CD4-positive, CD25-positive, alpha-beta regulatory T cell (primary cell): ENCODE measurements at places on chromosomes 4 and X. TPM values are rescaled to one million over a fixed set of nuclear protein-coding genes. Genes with fewer than 3 reads are reported as not detected.
A peak's percentile ranks its signal among the peaks of the same experiment; 100 is the strongest.

The GPRIN3 gene
- total RNA-seq = 78.9 TPM

The SCD5 gene
- total RNA-seq = 0.12 TPM

The CFP gene
- 13.9 TPM for total RNA-seq

The GAGE2A gene
- total RNA-seq = not detected

The AVPR2 gene
- not detected for total RNA-seq

The PDE5A gene
- total RNA-seq = 4.9 TPM

The ZBTB33 gene
- total RNA-seq = 24.5 TPM

The VEGFD gene
- not detected for total RNA-seq

The TREX2 gene
- 3.8 TPM for total RNA-seq

The PJA1 gene
- total RNA-seq = 20.2 TPM

The MAGEA10 gene
- total RNA-seq = not detected

The INPP4B gene
- total RNA-seq = 89.4 TPM

The CDKL2 gene
- total RNA-seq = 0.30 TPM

The CPZ gene
- not detected for total RNA-seq

The PIGA gene
- total RNA-seq = 119 TPM

The ANK2 gene
- total RNA-seq = not detected

The MGARP gene
- total RNA-seq = 0.49 TPM

The COX7B gene
- total RNA-seq = 110 TPM

The RAB9B gene
- total RNA-seq = 0.22 TPM

- no peaks in the 10 kb centered on the region for H3K4me1 ChIP-seq
- DNase-seq = peak; percentile 42
- H3K36me3 ChIP-seq = no peaks in the 10 kb centered on the region
- H3K27me3 ChIP-seq = no peaks in the 10 kb centered on the region
- H3K4me3 ChIP-seq = no peak overlapping the region
Measured at GRCh38 chrX:63506320-63506719, 155.2 kb upstream of the SPIN4 start.

DNA sequence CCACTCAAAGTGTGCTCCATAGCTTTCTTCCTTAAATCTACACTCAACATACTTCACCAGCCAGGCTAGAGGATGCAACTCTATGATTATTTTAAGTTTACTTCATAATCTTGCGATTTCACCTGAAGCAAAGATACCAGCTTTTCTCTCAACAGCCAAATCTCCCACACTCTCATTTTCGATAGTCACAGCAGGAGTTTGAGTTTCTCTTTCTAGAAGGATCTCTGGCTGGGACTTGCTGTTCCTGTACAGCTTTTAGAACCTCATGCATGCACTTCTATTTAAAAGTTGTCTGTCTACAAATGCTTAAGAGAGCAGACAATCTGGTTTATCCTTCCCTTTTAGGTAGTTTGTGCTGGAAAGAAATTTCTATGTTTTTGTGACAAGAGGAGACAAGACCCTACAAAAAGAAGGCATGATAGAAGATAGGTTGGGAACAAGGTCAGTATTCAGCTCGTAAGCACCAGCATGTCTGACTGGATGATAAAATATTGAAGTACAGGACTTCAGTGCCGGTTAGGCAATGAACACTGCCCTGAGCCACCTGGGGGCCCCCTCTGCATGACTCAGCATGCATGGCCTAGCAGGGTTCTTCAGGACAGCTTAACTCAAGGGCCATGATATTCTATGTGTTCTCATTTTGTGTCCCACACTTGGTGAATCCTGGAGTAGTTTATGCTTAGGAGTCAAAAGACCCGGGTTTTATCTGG is 65.6 kb downstream of the ATXN3L start:
- no peaks in the 10 kb centered on the region for H3K27me3 ChIP-seq
- no peak for DNase-seq
- H3K4me1 ChIP-seq = no peaks in the 10 kb centered on the region
- no peaks in the 10 kb centered on the region for H3K36me3 ChIP-seq
- H3K4me3 ChIP-seq = no peak overlapping the region

GRCh38 chr4:38503689-38504395 is 160.2 kb upstream of the KLF3 start:
- H3K4me3 ChIP-seq = no peak overlapping the region
- H3K4me1 ChIP-seq = peaks cover 13% of the 10 kb centered on the region
- H3K36me3 ChIP-seq = no peaks in the 10 kb centered on the region
- no peak for DNase-seq
- peaks cover 7% of the 10 kb centered on the region for H3K27me3 ChIP-seq

DNA sequence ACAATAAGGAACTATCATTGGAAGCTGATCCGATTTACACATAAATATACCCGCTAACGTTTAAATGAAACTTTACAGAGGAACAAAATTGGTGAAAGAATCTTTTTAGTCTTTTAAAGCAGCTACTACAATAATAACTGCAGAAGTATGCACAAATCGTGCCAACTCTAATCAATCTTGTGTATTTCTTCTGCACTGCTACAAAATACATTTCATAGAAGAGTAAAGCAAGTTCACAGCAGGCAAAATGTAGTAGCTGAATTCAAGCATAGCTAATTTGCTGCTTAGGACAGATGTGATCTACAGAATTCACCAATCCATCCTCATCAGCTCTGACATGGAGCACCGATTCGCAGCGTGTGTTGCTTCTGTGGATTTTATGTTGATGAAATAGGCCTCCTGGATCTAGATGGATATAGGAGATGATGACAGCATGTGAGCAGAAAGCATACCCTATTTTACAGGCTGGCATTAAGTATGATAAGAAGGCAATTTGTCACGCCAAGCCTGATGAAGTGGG is 367.3 kb upstream of the FGF13 start:
- H3K27ac ChIP-seq = no peak overlapping the region
- no peak for DNase-seq
- no peaks in the 10 kb centered on the region for H3K4me1 ChIP-seq
- H3K27me3 ChIP-seq = no peaks in the 10 kb centered on the region
- H3K36me3 ChIP-seq = no peaks in the 10 kb centered on the region
- no peak overlapping the region for H3K4me3 ChIP-seq

DNA sequence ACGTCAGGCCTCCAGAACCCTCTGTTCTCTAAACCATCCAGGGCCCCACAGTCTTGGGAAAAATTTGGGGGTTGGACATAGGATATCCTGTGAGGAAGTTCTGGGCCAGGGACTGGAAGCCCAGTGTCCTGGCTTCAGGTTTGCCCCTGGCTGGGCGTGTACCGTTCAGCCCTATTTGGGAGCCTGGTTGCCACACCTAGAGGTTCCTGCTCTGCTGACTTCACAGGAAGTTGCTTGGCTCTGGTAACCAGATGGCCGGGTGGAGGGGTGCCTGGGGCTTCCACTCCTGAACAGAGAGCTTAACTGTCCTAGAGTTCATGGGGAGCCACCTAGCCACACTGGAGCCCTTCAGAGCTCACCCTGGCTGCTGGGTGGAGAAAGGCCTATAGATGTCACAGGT is 1.1 kb downstream of the TAFAZZIN start:
- DNase-seq = peak; percentile 29
- H3K27me3 ChIP-seq = no peaks in the 10 kb centered on the region
- H3K27ac ChIP-seq = peak overlapping the region; percentile 76

GRCh38 chr4:68175562-68176155 is 46.0 kb upstream of the TMPRSS11F start:
- DNase-seq = peak; percentile 20
- no peak overlapping the region for H3K27ac ChIP-seq
- no peak overlapping the region for H3K4me3 ChIP-seq
- H3K4me1 ChIP-seq = no peaks in the 10 kb centered on the region
- no peaks in the 10 kb centered on the region for H3K36me3 ChIP-seq
- no peaks in the 10 kb centered on the region for H3K27me3 ChIP-seq

DNA sequence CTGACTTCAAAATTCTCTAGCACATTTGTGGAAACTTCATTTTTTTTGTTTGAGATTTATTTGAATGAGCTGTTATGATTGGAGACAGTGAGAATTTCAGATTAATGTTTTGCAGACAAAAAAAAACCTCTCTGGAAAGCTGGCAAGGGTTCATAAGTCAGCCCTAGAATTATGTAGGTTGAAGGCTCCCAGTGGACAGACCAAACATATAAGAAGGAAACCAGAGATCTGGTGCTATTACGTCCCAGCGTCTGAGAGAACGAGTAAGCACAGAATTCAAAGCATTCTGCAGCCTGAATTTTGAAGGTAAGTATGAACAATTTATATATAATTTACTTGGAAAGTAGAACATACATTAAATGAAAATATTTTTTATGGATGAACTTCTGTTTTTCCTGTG is at the start of gene AGTR2:
TSS of gene AGTR2 (plus strand) at position 234 of the 400 bp plus-strand sequence. CDS start 1,537 bp downstream, outside the sequence.
- no peaks in the 10 kb centered on the region for H3K27me3 ChIP-seq
- H3K4me3 ChIP-seq = no peak within 1 kb of the TSS
- no peaks in the 10 kb centered on the region for H3K36me3 ChIP-seq
- DNase-seq = no peak
- H3K4me1 ChIP-seq = no peaks in the 10 kb centered on the region
- no peak within 1 kb of the TSS for H3K27ac ChIP-seq

- no peak overlapping the region for H3K4me3 ChIP-seq
- H3K4me1 ChIP-seq = no peaks in the 10 kb centered on the region
- no peaks in the 10 kb centered on the region for H3K27me3 ChIP-seq
- H3K36me3 ChIP-seq = peaks cover 73% of the 10 kb centered on the region
- no peak for DNase-seq
Measured at GRCh38 chr4:168221301-168221700, 97.3 kb downstream of the DDX60 start.

GRCh38 chrX:2446815-2447214 is 54.0 kb downstream of the DHRSX start:
- no peak for DNase-seq
- no peaks in the 10 kb centered on the region for H3K27me3 ChIP-seq
- no peaks in the 10 kb centered on the region for H3K4me1 ChIP-seq
- H3K27ac ChIP-seq = no peak overlapping the region
- no peaks in the 10 kb centered on the region for H3K36me3 ChIP-seq
- H3K4me3 ChIP-seq = no peak overlapping the region

- H3K27me3 ChIP-seq = no peaks in the 10 kb centered on the region
- no peak for DNase-seq
- no peak overlapping the region for H3K4me3 ChIP-seq
- H3K4me1 ChIP-seq = no peaks in the 10 kb centered on the region
Measured at GRCh38 chrX:54934890-54935289, 14.3 kb downstream of the TRO start.

GRCh38 chr4:94344457-94344856 is 1.8 kb upstream of the HPGDS start:
- no peak overlapping the region for H3K27ac ChIP-seq
- H3K27me3 ChIP-seq = no peaks in the 10 kb centered on the region
- peaks cover 5% of the 10 kb centered on the region for H3K4me1 ChIP-seq
- no peaks in the 10 kb centered on the region for H3K36me3 ChIP-seq
- no peak for DNase-seq

DNA sequence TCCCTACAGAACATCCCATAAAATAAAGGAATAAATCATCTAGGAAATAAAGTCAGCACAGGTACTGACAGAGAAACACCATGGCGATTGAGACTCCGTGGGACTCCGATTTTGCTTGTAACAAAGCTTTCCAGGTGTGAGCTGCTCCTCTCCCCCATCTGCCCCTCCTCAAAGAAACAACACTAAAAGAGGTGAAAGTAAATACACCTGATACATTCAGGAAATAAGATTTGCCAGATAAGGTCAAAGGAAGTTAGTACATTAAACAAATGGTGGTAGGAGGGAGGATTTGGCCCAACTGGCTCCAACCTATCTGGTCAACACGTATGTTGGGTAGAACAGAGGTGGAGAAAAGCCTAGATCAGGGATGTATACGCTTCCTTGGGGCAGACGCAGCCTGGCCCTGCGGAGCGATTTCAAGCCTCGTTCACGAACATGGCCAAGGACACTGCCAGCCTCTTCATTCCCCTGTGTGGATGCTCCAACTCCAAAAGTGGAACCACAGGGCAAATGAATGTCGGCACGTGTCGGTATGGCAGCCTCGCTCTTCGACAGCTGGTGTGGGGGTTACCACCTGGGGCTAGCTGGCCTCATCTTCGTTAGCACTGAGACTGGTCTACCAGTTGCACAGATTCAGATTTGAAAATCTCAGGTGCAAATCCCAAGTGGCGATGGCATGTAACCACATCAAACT is 162.5 kb downstream of the AFAP1 start:
- H3K36me3 ChIP-seq = peaks cover 8% of the 10 kb centered on the region
- H3K27ac ChIP-seq = no peak overlapping the region
- no peak overlapping the region for H3K4me3 ChIP-seq
- no peak for DNase-seq

- H3K27ac ChIP-seq = no peak overlapping the region
- DNase-seq = no peak
- H3K4me1 ChIP-seq = peaks cover 3% of the 10 kb centered on the region
Measured at GRCh38 chrX:24676403-24677024, 17.2 kb upstream of the POLA1 start.

- no peaks in the 10 kb centered on the region for H3K27me3 ChIP-seq
- no peak overlapping the region for H3K27ac ChIP-seq
- no peak overlapping the region for H3K4me3 ChIP-seq
- no peaks in the 10 kb centered on the region for H3K4me1 ChIP-seq
Measured at GRCh38 chrX:52574416-52575275, 57.8 kb upstream of the XAGE1B start.

DNA sequence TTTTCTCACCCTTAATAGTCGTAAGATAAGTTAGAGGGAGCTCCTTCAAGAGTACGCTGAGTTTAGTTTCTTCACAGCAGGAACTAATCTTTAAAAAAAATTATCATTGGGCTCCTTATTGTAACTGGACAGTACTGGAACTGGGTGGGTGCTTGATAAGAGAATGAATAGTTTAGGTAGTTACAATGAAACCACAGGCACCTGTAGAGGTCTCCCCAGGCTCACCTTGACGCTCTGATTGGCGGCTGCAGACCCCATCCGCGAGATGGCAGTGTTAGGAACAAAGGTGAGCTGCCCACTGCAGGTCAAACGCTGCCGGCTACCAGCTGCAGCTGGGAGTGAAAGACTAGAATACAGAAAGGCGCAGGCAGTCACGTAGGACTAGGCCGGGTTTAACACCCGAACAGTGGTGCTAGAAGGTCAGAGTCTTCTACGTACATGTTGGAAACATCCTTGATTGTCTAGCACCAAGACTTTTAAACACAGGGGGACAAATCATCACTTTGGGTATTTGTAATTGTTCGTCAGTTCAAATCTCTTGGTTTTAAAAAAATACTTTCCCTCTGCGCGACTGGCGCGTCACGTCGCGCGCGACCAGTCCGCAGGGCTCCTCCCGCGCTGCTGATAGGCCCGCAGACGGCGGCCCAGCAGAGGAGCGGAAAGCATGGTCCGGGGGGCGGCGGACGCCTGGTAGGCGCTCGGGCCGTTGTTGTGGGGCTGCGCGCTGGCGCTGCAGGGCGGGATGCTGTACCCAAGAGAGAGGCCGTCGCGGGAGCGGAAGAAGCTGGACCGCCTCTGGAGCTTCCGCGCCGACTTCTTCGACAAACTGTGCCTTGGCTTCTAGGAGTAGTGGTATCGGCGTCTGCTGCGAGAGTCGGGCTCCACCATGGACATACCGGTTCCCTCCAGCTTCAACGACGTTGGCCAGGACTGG is 45.6 kb downstream of the SMARCA5 start:
- peak overlapping the region; percentile 72 for H3K27ac ChIP-seq
- peak; percentile 57 for DNase-seq
- no peaks in the 10 kb centered on the region for H3K27me3 ChIP-seq
- H3K4me1 ChIP-seq = peaks cover 9% of the 10 kb centered on the region
- peaks cover 2% of the 10 kb centered on the region for H3K36me3 ChIP-seq
- H3K4me3 ChIP-seq = peak overlapping the region; percentile 94
